Stimulated activated effector memory CD8-positive, alpha-beta T cell treated with anti-CD3 and anti-CD28 coated beads, Interleukin-12 subunit alpha, Interleukin-12 subunit beta, amount 100 ng/mL, for 72 hours (primary cell): ENCODE measurements at places on chromosomes 11 and 22.

GRCh38 chr11:83727251-83727650, 441.1 kb upstream of the CCDC90B start:
- DNase-seq: no peak

DNA sequence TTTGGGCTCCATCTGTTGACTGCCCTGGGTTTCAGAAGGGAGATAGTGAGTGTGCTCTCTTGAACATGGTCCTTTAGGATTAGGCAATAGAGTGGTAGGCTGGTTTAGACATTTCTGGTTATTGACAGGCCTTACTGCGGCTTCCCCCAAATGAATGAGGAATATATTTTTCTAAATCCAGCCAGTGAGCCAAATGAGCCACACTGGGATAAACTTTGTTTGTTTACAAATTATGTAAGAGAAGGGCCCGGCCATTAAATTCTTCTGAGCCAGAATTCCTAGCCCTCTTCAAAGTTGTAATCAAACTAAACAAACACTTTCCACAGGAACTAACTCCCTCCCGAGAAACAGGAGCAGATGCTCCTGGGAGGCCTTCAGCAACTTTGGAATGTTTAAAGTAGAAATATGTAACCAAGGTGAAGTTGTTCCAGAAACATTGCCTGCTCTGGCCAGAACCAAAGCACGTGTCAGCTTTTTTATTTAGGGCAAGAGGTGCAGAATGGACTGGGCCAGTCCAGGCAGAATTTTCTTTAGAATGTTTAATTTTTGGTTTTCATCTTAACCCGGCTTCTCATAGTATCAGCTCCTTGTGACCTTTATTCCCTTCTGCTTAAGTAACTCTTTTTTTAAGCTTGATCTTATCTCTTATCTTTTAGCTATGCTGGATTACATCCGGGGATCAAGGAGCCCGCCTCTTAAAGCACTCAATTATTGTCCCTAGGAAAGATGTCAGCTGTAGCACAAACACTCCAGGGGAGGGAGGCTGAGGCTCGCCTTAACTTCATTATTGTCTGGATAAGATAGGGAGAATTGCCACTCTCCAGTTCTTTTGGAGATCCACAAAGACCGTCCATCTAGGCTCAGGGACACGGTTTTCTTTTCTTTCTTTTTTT, 28.7 kb downstream of the ZNRF3 start:
- no peak for DNase-seq

DNA sequence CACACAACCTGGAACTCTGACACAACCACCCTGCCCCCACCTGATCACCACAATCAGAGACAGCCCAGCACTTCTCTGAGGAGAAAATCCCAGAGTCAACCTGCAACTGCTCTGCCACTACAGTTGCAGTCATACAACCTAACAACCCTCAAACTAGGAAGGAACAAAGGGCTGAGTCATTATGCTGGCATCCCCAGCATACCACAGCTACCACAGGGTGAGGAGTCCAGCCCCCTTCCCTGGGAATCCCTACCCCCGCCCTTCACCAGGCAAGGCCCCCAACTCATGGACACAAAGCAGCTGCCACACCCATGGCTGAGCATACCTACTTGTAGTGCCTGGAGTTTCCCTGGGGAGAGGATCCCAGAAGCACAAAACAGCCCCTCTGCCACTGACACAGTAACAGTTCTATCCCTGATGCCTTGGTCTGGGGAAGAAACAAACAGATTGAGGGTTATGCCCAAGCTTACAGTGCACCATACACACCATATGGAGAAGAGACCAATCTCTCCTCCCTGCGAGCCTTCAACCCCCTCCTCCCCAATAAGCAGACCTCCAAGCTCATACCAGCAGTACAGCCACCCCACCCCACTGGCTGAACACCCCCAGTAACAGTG, 68.5 kb upstream of the C11orf58 start:
- no peak for DNase-seq

- DNase-seq: no peak
Observed at GRCh38 chr11:116272181-116272789, 500.5 kb downstream of the BUD13 start.

- DNase-seq: no peak
Observed at GRCh38 chr11:102546923-102547471, 16.4 kb upstream of the MMP7 start.

DNA sequence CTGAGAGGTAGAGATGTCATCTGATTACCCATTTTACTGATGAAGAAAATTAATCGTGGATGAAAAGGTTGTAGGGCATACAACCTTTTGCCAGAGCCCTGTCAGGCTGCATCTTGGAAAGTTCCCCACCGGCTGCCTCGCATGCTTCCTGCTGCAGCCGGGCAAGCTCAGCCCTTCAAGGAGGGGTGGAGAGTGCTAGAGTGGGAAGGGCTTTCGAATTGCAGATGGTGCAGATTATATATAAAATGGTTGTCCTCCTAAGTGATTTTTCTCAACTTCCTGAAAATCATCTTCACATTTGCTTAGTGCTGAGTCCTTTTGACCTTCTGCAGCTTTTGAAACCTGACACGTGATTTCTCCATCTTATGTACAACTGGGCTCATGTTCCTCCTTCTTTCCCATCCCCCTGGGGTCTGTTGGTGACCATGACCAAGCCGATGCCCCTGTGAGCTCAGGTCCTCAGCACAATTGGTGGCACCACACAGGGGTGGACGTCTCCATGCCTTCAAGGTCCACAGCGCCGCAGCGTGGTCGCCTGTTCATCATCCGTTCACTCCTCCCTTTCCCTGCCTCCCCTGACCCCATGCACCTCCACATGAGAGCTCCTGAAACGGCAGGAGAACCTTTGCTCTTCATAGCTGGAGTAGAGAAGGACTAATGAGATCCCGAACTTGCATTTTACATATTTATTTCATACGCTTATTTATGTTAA, 47.6 kb upstream of the MYO18B start:
- no peak for DNase-seq

GRCh38 chr11:64233913-64234586, at the start of gene VEGFB:
Gene VEGFB (plus strand): TSS chr11:64234584. CDS start chr11:64234834, 250 bp downstream.
- DNase-seq: peak; percentile 58

GRCh38 chr11:11215058-11215815, 137.8 kb downstream of the CSNK2A3 start:
- no peak for DNase-seq

DNA sequence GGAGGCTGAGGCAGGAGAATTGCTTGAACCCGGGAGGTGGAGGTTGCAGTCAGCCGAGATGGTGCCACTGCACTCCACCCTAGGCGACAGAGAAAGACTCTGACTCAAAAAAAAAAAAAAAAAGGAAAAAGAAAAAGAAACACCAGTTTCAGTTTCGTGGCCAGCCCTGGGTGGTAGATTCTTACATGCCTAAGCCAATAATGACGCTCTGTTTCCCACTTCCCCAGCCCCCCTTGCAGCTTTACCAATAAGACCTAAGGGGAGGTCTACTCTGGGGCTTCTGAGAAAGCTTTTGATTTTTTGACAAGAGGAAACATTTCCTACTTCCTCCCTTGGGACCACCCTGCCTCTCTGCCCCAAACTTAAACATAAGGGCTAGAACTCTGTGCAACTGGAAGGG, 30.0 kb upstream of the PTPRJ start:
- DNase-seq: peak; percentile 64

GRCh38 chr11:13902523-13902922, 60.0 kb upstream of the SPON1 start:
- no peak for DNase-seq

DNA sequence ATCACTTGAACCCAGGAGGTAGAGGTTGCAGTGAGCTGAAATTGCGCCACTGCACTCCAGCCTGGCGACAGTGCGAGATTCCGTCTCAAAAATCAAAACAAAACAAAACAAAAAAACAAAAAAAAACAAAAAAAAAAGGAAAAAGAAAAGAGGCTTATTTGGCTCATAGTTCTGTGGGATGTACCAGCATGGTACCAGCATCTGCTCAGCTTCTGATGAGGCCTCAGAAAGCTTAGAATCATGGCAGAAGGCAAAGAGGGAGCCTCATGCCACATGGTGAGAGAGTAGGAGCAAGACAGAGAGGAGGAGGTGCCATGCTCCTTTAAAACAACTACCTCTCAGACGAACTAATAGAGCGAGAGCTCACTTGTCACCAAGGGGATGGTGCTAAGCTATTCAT, 10.6 kb upstream of the PTS start:
- no peak for DNase-seq

DNA sequence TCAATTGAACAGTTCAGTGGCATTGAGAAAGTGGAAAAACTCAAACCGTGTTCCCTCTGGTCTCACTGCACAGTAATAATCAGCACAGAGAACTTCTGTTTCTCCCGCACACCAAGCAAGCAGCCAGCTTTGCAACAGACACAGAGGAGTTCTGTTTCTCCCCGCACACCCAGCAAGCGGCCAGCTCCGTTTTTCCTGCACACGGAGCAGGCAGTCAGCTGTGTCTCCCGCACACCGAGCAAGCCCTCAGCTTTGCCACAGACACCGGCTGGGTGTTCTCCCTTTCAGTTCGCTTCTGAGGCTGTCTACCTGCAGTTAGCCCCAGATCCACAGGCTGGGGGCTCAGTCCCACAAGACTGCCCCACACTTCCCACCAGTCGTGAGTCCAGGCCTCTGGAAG, 9.9 kb upstream of the TALDO1 start:
- no peak for DNase-seq

DNA sequence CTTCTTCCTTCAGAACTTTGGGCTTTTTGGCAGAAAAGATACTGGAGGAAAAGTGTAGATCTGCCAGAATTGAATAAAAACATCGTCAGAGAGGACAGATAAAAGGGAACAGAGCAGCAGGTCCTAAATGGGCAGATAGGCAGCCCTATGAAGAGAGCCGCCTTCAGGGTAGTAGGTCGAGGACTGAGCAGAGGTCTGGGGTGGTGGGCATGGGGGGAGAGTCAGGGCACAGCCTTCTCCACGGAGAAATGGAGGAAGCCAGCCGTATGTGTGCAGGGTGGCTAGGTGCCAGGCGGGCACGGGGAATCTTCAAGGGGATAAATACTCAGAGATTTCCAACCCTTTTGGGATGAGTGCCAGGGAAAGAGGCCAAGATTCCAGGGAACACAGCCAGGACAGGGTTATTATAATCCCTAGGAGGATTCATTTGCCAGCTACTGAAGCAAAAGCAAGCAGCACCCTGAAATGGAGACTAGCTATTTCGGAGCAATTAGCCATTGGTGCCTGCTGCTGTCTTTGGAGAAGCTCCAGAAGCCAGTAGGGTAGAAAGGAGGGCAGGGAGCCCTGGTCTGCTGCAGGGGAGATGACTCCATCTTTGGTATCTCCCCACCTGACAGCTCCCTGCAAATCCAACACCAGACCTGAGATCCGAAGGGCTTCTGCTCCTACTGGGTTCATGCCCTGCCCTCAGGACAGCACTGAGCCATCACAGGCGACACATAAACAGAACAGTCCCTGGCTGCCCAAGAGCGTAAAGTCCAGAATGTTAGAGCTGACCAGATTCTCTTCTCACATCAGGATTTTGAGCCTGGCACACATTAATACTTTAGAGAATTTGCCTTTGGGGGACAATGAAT, 174.5 kb upstream of the NTM start:
- DNase-seq: no peak

DNA sequence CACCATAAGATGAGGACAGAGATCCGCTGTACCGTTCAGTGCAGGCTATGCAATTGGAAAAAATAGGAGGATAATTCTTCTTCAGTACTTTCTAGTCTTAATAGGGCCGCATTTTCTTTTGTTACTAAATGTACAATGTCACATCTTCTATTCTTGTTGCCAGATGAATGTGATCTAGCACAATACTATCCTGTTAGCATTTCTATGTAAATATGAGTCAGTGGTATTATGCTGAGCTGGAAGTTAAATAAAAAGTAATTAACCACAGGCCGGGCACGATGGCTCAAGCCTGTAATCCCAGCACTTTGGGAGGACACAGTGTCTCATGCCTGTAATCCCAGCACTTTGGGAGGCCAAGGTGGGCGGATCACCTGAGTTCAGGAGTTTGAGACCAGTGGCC, 24.4 kb upstream of the BIRC3 start:
- no peak for DNase-seq

DNA sequence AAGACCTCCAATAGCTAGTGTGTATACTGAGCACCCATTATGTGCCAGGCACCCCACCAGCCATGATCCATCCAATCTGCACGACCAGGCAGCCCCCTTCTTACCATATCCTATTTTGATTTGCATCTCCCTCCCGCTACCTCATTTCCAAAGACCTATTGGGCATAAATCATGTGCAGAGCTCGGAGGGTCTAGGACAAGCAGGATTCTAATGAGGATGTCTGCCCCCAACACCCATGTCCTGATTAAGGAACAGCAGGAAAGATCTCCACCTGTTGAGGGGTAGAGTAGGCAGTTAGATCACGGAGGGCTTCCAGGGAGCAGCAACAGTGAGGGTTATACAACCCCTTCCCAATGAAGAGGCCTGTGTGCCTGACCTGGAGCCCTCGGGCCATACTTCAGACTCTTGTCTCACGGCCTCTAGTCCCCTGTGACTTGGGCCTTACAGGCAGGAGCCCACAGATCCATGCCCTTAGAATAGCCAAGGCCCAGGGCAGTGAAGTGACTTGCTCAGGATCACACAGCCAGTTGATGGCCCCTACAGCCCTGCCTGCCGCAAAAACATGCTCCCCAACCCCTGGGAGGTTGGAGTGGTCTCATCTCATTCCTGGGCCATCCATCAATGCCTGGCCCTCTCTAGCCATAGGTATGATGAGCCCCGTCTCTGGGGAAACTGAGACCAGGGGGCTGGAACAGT, 3.5 kb downstream of the RAB3IL1 start:
- no peak for DNase-seq

- DNase-seq: peak; percentile 71
Observed at GRCh38 chr22:31488988-31489617, 539 bp downstream of the EIF4ENIF1 start.

- no peak for DNase-seq
Observed at GRCh38 chr11:112297248-112297866, 36.7 kb upstream of the PLET1 start.

GRCh38 chr11:114928260-114928870, 250.0 kb downstream of the NXPE2 start:
- no peak for DNase-seq

DNA sequence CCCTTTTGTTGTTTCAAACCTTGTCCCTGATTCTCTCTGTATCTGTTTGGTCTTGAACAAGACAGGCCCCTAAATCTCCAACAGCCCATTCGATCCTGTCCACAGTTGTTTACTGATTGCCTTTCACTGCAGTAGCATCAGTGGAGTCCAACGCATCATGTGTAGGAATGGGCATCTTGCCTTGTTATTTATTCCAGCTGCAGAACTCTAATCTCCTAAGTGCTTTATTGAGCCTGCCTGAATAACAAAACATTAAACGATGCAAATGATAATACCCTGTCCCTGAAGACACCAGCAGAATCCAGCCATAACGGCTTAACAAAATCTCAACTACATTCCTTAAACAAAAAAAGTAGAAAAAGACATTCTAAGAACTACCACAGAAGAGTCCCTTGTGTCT, 50.1 kb downstream of the SLC35F2 start:
- DNase-seq: no peak

GRCh38 chr11:50394017-50394416, 361.3 kb downstream of the OR4C45 start:
- DNase-seq: no peak

GRCh38 chr11:75635066-75635862, 33.6 kb downstream of the MAP6 start:
- no peak for DNase-seq

GRCh38 chr11:122836916-122837315, 1.4 kb upstream of the CRTAM start:
- no peak for DNase-seq
